Activated CD8-positive, alpha-beta memory T cell treated with anti-CD3 and anti-CD28 coated beads for 4 hours (primary cell): ENCODE measurements at places on chromosomes 2 and 18.

GRCh38 chr2:28378679-28379584, 13.7 kb upstream of the FOSL2 start:
- no peak for DNase-seq

DNA sequence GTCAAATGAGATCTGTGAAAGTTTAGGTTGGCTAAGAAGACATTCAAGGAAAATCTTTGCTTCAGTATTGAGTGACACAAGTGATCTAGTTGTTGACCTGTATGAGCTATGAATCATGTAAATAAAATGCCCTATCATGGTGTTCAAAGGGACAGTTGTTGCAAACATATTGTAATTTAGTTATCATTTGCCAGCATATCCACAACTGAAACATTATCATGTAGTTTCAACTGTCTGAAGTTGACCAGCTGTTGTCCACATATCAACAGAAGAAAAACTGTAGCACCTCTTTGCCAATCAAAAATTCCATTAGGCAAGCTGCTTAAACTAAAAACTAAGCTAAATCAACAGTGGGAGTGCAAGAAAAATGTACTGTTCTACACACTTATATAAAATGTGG, 527.1 kb upstream of the NRXN1 start:
- DNase-seq: no peak

- DNase-seq: no peak
Observed at GRCh38 chr2:185436787-185437372, 301.7 kb upstream of the FSIP2 start.

DNA sequence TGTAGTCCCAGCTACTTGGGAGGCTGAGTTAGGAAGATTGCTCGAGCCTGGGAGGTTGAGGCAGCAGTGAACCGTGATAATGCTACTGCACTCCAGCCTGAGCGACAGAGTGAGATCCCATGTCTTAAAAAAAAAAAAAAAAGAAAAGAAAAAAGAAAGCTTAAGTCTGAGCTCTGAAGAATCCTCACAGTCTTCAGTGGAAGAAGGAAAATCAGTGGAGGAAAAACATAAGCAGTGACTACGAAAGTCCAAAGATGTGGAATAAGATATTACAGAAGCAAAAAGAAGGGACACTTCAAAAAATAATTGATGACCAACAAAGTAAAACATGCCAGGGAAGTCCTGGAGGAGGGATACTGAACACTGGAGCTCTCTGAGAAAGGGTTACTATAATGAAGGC, 2.8 kb upstream of the PCGF1 start:
- no peak for DNase-seq

DNA sequence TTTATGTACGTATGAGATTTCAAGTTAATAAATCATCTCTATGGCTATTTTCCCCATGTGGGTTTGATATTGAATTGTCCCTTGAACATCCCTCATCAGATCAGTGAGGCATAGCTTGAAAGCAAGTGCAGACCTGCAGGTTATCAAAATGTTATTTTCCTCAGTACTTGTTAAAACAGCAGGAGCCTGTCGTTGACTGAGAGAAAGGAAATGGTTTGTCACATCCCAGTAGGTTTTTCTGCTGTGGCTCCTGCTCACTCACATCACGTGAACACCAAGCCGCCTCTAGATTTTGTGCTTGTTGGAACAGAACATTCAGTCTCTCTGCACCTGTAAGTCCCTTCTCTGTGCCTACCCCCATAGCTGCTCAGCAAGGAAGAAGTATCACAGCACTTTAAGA, 340.3 kb downstream of the CELF4 start:
- DNase-seq: no peak

GRCh38 chr18:55416791-55417190, 171.2 kb downstream of the TCF4 start:
- DNase-seq: no peak

- no peak for DNase-seq
Observed at GRCh38 chr2:97969081-97970067, 26.4 kb downstream of the TMEM131 start.

DNA sequence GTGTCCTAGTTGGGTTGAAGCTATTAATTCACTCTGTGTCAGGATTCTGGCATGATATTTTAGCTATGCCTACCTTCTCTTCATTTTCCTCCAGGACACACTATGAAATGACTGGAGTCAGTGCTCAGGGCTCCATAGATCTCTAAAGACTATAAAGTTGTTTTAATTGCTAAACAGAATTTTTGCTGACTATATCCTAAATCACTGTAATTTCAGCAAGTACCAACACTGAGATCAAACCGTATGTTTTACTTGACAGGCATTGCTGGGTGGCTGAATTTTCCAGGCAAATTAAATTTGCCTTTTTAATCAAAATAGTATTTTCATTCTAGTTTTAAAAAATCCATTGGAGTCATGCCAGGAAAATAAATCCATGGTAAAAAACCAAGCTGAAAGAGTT, 138.1 kb downstream of the LRP1B start:
- no peak for DNase-seq

DNA sequence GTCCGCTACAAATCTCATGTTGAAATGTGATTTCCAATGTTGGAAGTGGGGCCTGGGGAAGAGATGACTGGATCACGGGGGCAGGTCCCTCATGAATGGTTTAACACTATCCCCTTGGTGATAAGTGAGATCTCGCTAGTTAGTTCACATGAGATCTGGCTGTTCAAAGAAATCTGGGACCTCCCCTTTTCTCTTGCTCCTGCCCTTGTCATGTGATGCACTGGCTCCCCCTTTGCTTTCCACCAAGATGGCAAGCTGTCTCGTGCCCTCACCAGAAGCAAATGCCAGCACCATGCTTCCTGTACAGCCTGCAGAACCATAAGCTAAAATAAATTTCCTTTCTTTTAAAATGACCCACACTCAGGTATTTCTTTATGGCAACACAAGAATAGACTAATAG, 57.3 kb upstream of the C2orf15 start:
- no peak for DNase-seq

- DNase-seq: no peak
Observed at GRCh38 chr2:112693596-112693995, 27.2 kb upstream of the NT5DC4 start.

- no peak for DNase-seq
Observed at GRCh38 chr2:214960677-214961076, 151.2 kb upstream of the BARD1 start.

GRCh38 chr2:165054652-165055051, 99.3 kb upstream of the SLC38A11 start:
- DNase-seq: no peak

GRCh38 chr2:34997779-34998178, 1357.8 kb upstream of the CRIM1 start:
- no peak for DNase-seq

- DNase-seq: no peak
Observed at GRCh38 chr2:49807689-49808088, 653.4 kb upstream of the FSHR start.

GRCh38 chr2:148306027-148306426, 285.1 kb downstream of the MBD5 start:
- no peak for DNase-seq

GRCh38 chr2:41393621-41394020, 654.2 kb upstream of the PKDCC start:
- DNase-seq: no peak

GRCh38 chr2:81658227-81658626, 1353.7 kb upstream of the LRRTM1 start:
- no peak for DNase-seq

DNA sequence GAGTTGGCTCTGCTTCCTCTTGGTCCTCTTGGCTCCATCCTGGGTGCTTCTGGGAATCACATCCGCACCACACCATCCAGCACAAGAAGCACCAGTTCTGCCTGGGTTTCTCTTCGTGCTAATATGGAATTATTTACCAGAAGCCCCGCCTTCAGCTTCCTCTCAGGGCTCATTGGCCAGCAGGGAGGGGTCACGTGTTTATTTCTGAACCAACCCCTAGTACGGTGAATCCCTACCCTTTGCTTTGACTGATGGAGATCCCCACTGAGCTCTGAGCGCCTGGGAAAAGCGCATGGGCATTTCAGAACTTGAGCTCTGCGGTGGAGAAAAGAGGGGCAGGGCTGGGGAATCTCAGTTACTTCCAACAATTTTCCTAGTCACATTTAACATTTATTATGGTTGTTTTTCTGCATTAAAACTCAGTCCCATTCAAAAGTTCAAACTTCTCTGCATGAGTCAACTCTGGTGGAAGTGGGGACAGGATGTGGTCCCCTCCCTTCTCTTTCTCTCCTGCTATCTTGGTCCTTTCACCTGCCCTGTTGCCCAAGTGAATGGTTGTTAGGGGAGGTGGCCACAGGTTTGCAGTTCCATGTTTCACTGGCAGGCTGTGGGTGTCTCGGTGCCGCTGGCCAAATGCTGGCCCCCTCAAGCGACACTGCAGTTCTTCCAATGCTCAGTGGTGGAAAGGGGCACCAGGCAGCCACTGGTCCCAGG, 76.4 kb upstream of the TTC39C start:
- no peak for DNase-seq

- no peak for DNase-seq
Observed at GRCh38 chr2:227615181-227615580, 541 bp upstream of the SCYGR3 start.

DNA sequence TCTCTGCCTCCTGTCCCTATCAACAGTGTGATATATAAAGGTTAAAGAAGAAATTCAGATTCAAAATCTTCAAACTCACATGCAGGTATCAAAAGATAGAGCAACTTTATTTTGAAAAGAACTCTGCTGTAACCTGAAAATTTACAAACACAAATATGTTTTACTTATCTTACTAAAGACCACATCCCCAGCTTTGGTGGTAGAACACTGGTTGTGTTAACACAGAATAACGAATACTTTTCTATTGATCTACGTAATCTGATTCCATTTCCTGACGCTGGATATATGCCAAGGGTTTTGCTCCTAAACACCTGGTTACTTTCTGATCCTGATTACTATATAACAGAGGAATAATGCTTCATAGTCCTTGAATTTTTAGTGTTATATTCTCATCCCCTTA, 23.1 kb upstream of the SLC39A10 start:
- no peak for DNase-seq

- no peak for DNase-seq
Observed at GRCh38 chr2:180231015-180231414, 223.9 kb upstream of the CWC22 start.

- no peak for DNase-seq
Observed at GRCh38 chr2:229665158-229665557, 49.2 kb downstream of the DNER start.

DNA sequence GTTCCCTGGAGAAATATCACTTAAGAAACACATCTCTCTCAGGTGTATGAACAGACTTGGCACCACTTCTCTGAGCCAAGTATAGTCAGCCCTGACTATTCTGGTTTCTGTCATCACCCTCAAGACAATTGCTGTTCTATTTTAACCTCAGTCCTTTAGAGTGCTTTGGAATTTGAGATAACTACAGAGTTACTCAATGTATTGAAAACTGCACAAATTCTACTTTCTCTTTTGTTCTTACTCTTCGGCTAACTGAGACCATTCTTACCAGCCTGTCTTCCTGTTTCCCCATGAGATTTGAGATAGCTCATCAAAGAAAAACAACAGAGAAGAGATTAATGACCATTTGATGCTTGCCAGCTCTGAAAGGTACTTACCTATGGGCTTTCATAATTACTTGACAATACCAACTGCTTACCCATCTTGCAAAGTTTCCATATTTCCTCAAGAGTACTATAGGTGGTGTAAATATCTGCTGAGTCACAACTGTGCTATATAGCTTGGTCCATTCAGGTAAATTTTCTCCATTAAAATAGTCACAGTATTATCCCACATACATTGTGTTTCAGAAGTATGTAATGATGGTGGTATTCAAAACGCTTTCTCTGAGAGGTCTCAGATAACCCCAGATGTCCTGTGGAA, 467.5 kb upstream of the CHST9 start:
- DNase-seq: no peak
